ENCODE measurements at places on chromosomes 4 and X. TPM values are rescaled to one million over a fixed set of nuclear protein-coding genes. Genes with fewer than 3 reads are reported as not detected.

- H3K4me3 ChIP-seq: no peak overlapping the region
- no peak overlapping the region for H3K27ac ChIP-seq
- no peaks in the 10 kb centered on the region for H3K36me3 ChIP-seq
- DNase-seq: no peak
- no peaks in the 10 kb centered on the region for H3K4me1 ChIP-seq
- H3K27me3 ChIP-seq: no peaks in the 10 kb centered on the region
These were observed 960 bp upstream of the IL1RAPL1 start for GRCh38 chrX:28586286-28586685.

GRCh38 chrX:643241-643595, 12.6 kb downstream of the SHOX start:
- DNase-seq: no peak
- no peak overlapping the region for H3K27ac ChIP-seq
- no peaks in the 10 kb centered on the region for H3K4me1 ChIP-seq
- H3K4me3 ChIP-seq: no peak overlapping the region

DNA sequence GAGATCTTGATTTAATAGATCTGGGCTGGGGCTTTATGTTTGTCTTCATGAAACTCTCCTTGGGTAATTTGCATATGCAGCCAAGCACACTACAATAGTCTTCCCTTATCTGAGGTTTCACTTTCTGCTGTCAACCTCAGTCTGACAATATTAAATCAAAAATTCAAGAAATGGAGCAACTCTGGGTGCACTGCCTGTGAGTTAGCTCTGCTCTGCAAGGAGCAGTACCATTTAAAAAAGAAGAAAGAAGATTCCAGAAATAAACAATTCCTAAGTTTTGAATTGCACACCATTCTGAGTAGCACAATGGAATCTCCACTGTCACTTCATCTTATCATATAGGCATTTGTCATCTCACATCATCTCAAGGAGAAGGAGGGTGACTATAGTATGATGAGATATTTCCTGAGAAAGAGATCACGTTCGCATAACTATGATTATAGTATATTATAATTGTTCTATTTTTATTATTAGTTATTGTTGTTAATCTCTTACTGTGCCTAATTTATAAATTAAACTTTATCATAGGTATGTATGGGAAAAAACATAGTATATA, 9.4 kb downstream of the FNIP2 start:
- peak overlapping the region; percentile 25 for H3K27ac ChIP-seq
- H3K27me3 ChIP-seq: no peaks in the 10 kb centered on the region
- no peaks in the 10 kb centered on the region for H3K36me3 ChIP-seq
- peaks cover 32% of the 10 kb centered on the region for H3K4me1 ChIP-seq
- H3K4me3 ChIP-seq: no peak overlapping the region

Gene RBM47
- 1.8 TPM for total RNA-seq

GRCh38 chrX:1488745-1489144, 36.0 kb upstream of the ASMTL start:
- no peaks in the 10 kb centered on the region for H3K27me3 ChIP-seq
- no peaks in the 10 kb centered on the region for H3K36me3 ChIP-seq
- no peak overlapping the region for H3K4me3 ChIP-seq
- no peaks in the 10 kb centered on the region for H3K4me1 ChIP-seq
- no peak overlapping the region for H3K27ac ChIP-seq

DNA sequence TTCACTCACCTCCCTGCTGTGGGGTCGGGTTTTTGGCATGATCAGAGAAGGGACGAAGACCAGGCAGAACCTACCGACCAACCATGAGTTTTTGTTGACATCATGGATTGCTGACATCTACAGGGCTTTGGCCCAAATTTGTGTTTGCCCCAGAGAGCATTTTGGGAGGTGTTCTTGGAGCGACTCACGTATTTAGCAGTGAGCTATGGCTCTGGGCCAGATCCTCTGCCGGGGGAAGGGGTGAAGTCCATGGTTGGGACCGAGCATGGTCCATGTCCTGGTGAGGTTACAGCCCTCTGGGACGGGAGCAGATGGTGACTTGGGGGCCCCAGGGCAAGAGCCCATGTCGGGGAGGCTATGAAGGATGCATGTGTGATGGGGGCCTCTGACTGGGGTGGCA, 17.4 kb downstream of the SORCS2 start:
- H3K27me3 ChIP-seq: no peaks in the 10 kb centered on the region
- DNase-seq: no peak
- no peak overlapping the region for H3K4me3 ChIP-seq
- H3K27ac ChIP-seq: no peak overlapping the region
- H3K36me3 ChIP-seq: no peaks in the 10 kb centered on the region

GRCh38 chr4:177182728-177183127, 126.9 kb upstream of the NEIL3 start:
- peak overlapping the region; percentile 18 for H3K27ac ChIP-seq
- no peaks in the 10 kb centered on the region for H3K27me3 ChIP-seq
- no peak overlapping the region for H3K4me3 ChIP-seq
- H3K36me3 ChIP-seq: no peaks in the 10 kb centered on the region
- no peak for DNase-seq

- H3K27me3 ChIP-seq: no peaks in the 10 kb centered on the region
- peak overlapping the region; percentile 85 for H3K27ac ChIP-seq
- peaks cover 52% of the 10 kb centered on the region for H3K4me1 ChIP-seq
These were observed 97.9 kb upstream of the PDE5A start for GRCh38 chr4:119726505-119726904.

- H3K27me3 ChIP-seq: no peaks in the 10 kb centered on the region
- no peaks in the 10 kb centered on the region for H3K36me3 ChIP-seq
- H3K4me1 ChIP-seq: no peaks in the 10 kb centered on the region
- no peak overlapping the region for H3K4me3 ChIP-seq
- DNase-seq: no peak
These were observed 64.8 kb upstream of the STOX2 start for GRCh38 chr4:183840311-183840710.

DNA sequence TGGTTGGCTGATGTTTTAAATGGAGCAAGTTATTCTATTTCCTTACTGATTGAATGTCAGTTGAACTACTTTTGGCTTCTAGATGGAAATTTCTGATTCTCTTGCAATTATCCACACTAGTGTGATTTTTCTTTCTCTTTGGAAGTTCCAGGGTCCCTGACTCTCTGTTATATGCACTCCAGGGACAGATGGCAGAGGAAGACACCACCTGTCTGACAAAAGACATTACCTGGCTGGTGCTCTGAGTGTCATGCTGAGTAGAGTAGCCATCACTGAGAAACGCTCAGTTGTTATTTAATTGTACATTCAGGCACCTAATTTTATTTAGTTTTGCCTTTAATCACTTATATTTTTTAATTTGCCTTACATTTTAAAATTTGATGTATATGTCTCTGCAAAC, 105.4 kb upstream of the TLL1 start:
- H3K4me3 ChIP-seq: no peak overlapping the region
- no peak for DNase-seq
- H3K36me3 ChIP-seq: no peaks in the 10 kb centered on the region
- H3K27me3 ChIP-seq: no peaks in the 10 kb centered on the region
- H3K4me1 ChIP-seq: no peaks in the 10 kb centered on the region
- no peak overlapping the region for H3K27ac ChIP-seq

DNA sequence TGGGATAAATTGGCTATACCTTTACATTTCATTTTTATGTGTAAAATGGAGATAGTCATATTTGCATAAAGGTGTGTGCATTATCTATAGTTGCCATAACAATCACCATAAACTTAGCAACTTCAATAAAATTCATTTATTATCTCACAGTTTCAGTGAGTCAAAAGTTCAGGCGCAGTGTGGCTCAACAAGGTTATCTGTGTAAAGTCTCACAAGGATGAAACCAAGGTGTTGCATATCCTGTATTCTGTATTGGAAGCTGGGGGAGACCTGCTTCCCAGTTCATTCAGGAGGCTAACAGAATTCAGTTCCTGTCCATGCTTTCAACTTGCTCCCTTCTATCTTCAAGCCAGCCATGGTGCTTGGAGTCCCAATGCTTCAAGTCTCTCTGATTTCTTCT, 169.5 kb downstream of the KCTD8 start:
- no peak overlapping the region for H3K4me3 ChIP-seq
- no peak overlapping the region for H3K27ac ChIP-seq
- DNase-seq: no peak
- H3K27me3 ChIP-seq: no peaks in the 10 kb centered on the region

DNA sequence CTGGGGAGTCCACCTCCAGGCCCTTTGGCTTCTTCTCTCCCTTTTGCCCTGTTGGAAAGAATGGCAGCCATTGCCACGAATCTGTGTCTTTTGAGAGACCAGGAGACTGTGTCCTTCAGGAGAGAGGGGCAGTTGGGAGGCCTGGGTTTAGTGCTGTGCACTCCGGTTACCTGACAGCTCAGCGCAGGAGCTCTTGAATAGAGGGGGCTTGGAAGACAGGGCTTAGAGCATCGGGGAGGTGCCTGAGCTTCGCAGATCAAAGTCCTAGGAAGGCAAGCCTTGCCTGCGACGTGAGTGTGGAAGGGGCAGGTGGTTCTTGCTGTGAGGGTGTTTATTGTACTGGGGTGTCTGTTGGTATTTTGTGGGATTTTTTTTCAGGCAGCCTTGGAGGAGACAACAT, 41.9 kb upstream of the TADA2B start:
- H3K27ac ChIP-seq: no peak overlapping the region
- H3K27me3 ChIP-seq: no peaks in the 10 kb centered on the region
- peaks cover 53% of the 10 kb centered on the region for H3K36me3 ChIP-seq
- DNase-seq: no peak

GRCh38 chr4:165766976-165767375, 106.1 kb upstream of the TLL1 start:
- H3K4me1 ChIP-seq: no peaks in the 10 kb centered on the region
- DNase-seq: no peak
- no peaks in the 10 kb centered on the region for H3K36me3 ChIP-seq
- no peak overlapping the region for H3K27ac ChIP-seq

- H3K27me3 ChIP-seq: no peaks in the 10 kb centered on the region
- H3K36me3 ChIP-seq: no peaks in the 10 kb centered on the region
- no peak overlapping the region for H3K27ac ChIP-seq
- no peak overlapping the region for H3K4me3 ChIP-seq
These were observed 29.0 kb upstream of the PDLIM3 start for GRCh38 chr4:185564349-185564748.

- no peak for DNase-seq
- H3K4me1 ChIP-seq: peaks cover 11% of the 10 kb centered on the region
- H3K27me3 ChIP-seq: peaks cover 8% of the 10 kb centered on the region
- peak overlapping the region; percentile 82 for H3K4me3 ChIP-seq
- H3K27ac ChIP-seq: peak overlapping the region; percentile 80
These were observed 731 bp upstream of the AMMECR1 start for GRCh38 chrX:110318664-110318968.

GRCh38 chr4:141705747-141706377, 69.5 kb downstream of the IL15 start:
- H3K27me3 ChIP-seq: no peaks in the 10 kb centered on the region
- no peaks in the 10 kb centered on the region for H3K4me1 ChIP-seq
- no peak overlapping the region for H3K27ac ChIP-seq
- no peak for DNase-seq
- H3K36me3 ChIP-seq: no peaks in the 10 kb centered on the region

- H3K27ac ChIP-seq: no peak overlapping the region
- DNase-seq: no peak
- no peaks in the 10 kb centered on the region for H3K36me3 ChIP-seq
- H3K4me1 ChIP-seq: no peaks in the 10 kb centered on the region
- no peak overlapping the region for H3K4me3 ChIP-seq
These were observed 504.0 kb downstream of the RAPGEF2 start for GRCh38 chr4:159606835-159607234.

GRCh38 chr4:115834441-115834840, 721.0 kb upstream of the NDST4 start:
- H3K27ac ChIP-seq: no peak overlapping the region
- DNase-seq: no peak
- no peaks in the 10 kb centered on the region for H3K36me3 ChIP-seq
- H3K4me3 ChIP-seq: no peak overlapping the region
- no peaks in the 10 kb centered on the region for H3K4me1 ChIP-seq

DNA sequence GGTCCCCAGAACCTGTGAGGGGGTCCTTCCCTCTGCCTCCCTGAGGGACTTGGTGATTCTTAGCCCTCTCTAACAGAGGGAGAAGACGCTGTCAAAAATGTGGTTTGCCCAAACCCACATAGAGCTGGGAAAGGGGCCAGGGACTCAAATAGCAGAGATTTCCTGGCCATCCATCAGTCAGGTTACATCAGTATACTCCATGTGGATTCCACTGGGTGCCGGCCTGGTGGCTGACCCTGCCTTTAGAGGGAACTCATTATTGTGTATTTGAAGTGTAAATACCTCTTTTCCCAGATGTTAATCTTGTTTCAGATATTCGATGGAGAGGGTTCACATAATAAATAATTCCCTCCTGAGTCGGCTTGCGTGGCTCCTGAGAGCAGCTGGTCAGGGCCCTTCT, 130.3 kb downstream of the TBL1X start:
- no peaks in the 10 kb centered on the region for H3K27me3 ChIP-seq
- H3K27ac ChIP-seq: no peak overlapping the region
- peaks cover 9% of the 10 kb centered on the region for H3K4me1 ChIP-seq
- no peaks in the 10 kb centered on the region for H3K36me3 ChIP-seq
- no peak for DNase-seq
- peak overlapping the region; percentile 30 for H3K4me3 ChIP-seq

- DNase-seq: no peak
- no peak overlapping the region for H3K27ac ChIP-seq
These were observed 81.5 kb upstream of the PTPN13 start for GRCh38 chr4:86512631-86513030.

DNA sequence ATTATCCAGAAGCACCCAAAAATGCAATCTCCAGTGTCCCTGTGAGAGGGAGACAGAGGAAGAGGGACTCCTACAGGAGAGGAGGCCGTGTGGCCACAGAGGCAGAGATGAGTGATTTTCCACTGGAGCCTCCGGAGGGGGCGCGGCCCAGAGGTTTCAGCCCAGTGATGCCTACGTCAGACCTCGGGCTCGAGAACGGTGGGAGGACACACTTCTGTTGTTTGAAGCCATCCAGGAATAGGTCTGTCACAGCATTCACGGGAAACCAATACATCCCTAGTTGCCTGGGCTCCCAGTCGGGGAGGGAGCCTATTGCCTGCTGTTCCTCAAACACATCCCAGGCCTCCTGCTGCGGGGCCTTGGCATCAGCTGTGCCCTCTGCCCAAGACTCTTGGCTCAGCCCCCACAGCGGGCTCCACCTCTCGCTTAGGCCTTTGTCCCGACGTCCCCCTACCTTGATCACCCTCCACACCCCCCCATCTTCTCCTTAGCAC, 39.2 kb upstream of the HMX1 start:
- H3K27ac ChIP-seq: no peak overlapping the region
- no peak overlapping the region for H3K4me3 ChIP-seq
- H3K4me1 ChIP-seq: no peaks in the 10 kb centered on the region
- DNase-seq: peak; percentile 81
- no peaks in the 10 kb centered on the region for H3K36me3 ChIP-seq
- no peaks in the 10 kb centered on the region for H3K27me3 ChIP-seq

- no peaks in the 10 kb centered on the region for H3K27me3 ChIP-seq
- no peaks in the 10 kb centered on the region for H3K36me3 ChIP-seq
- H3K4me3 ChIP-seq: no peak overlapping the region
- no peak overlapping the region for H3K27ac ChIP-seq
- H3K4me1 ChIP-seq: peaks cover 15% of the 10 kb centered on the region
- DNase-seq: no peak
These were observed 199.1 kb upstream of the NPY2R start for GRCh38 chr4:155009288-155009687.

Gene PPP2R2C
- not detected for total RNA-seq

GRCh38 chr4:80006935-80007744, 65.9 kb downstream of the ANTXR2 start:
- H3K27me3 ChIP-seq: no peaks in the 10 kb centered on the region
- peak overlapping the region; percentile 47 for H3K27ac ChIP-seq
- no peak for DNase-seq
- H3K4me1 ChIP-seq: peaks cover 40% of the 10 kb centered on the region
- H3K36me3 ChIP-seq: peaks cover 17% of the 10 kb centered on the region
- no peak overlapping the region for H3K4me3 ChIP-seq

Gene SSX2
- not detected for total RNA-seq
